Frontal cortex (tissue), 4 donors: ENCODE measurements at places on chromosomes 7 and 10. TPM values are rescaled to one million over a fixed set of nuclear protein-coding genes. Genes with fewer than 3 reads are reported as not detected.

The STAG3 gene
- 1.2 TPM for total RNA-seq

The TAS2R41 gene
- total RNA-seq = not detected

The ZNF467 gene
- total RNA-seq = 1.6 TPM

The PHKG1 gene
- 3.7 TPM for total RNA-seq

The ZP3 gene
- total RNA-seq = 1.2 TPM

The JCAD gene
- 10.2 TPM for total RNA-seq
